ENCODE measurements at places on chromosomes 11 and 22. TPM values are rescaled to one million over a fixed set of nuclear protein-coding genes. Genes with fewer than 3 reads are reported as not detected.

The AIP gene
- total RNA-seq, result 128 TPM

The SYNGR1 gene
- total RNA-seq, result 13.0 TPM

The OR2AG2 gene
- total RNA-seq, result under 0.01 TPM

The OR52E8 gene
- not detected for total RNA-seq

The CDHR5 gene
- total RNA-seq, result not detected

Data from fibroblast of lung (primary cell).